Pulmonary artery endothelial cell (primary cell): ENCODE measurements at places on chromosomes 3 and 15.

GRCh38 chr15:96200357-96200967, 130.0 kb upstream of the NR2F2 start:
- DNase-seq = no peak

DNA sequence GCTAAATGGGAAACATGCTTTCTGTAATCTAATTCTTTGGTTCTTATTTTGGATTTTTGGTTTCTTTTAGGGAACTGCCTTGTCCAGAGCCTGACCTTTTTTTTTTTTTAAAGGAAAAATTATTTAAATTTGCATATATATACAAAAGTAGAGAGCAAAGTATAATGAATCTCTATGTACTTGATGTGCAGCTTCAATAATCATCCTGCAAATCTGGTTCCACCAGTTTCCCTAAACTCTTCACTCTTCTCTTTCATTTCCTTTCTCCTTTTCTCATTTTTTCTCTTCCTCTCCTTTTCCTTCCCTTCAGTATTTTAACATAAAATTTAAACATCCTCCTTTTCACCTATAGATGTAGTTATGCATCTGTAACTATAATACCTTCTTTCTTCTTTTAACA, 82.5 kb downstream of the USP13 start:
- DNase-seq = no peak

DNA sequence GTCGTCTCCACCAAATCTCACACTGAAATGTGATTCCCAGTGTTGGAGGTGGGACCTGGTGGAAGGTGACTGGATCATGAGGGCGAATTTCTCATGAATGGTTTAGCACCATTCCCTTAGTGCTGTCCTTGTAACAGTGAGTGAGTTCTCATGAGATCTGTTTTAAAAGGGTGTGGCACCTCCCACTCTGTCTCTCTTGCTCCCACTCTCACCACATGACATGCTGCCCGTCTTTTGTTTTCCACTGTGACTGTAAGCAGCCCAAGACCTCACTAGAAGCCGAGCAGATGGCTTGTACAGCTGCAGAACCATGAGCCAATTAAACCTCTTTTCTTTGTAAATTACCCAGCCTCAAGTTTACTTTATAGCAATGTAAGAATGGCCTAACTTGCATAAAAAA, 21.2 kb downstream of the RAD18 start:
- no peak for DNase-seq

DNA sequence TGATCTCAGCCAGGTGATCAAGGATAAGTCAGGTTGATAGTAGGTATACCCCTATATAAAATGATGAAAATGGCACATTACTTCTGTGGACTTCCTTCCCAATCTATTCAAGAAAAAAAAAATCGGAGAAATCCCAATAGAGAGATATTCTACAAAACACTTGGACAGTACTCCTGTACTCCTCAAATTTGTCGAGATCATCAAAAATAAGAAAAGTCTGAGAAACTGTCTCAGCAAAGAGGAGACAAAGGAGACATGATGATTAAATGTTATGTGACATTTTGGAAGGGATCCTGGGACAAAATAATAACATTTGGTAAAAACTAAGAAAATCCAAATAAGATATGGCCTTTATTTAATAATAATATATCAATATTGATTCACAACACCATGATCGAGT, 94.6 kb downstream of the DCLK3 start:
- DNase-seq = no peak

GRCh38 chr3:51393564-51393963, 2.5 kb downstream of the RBM15B start:
- no peak for DNase-seq

DNA sequence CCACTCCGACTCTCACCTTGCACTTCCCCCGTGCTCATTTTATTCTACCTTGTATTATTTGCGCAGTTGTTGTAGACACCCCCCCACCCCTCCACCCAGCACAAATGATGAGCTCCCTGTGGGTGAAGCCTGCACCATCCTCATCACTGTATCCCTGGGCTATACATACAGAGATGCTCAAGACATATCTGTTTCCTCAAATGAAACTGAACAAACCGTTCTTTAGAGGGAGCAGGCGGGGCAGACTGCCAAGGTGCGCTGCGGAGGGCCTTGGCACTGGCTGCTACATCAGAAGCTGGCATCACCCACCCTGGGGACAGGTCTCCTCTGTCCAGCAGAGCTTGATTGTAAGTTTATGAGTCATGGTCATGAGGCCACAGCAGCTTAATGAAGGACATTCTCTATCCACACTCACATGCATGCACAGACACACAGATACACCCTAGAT, 29.0 kb downstream of the ADCY5 start:
- DNase-seq = no peak

DNA sequence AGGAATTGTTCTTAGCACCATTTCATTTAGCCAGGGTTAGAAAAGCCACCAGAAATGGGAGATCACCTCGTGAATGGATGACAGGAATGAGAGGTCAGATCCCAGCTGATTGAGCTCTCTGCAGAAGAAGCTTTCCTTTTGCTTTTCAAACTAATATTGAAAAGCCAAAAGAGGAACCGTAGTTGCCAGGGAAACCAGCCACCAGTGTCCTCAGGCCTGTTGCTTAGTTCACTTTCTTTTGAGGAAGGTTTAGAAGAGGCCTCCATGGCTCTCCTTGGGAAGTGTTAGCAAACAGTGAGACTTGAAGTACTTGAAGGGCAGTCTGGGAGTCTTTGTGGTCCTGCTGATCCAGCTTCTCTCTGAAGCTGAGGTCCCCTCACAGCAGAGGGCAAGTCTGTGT, 7.4 kb upstream of the CCK start:
- DNase-seq = no peak

- DNase-seq = peak; percentile 8
Measured at GRCh38 chr15:83380682-83381081, 66.5 kb upstream of the SH3GL3 start.

GRCh38 chr3:188686324-188686723, 485.4 kb upstream of the TPRG1 start:
- no peak for DNase-seq

GRCh38 chr3:151219056-151219455, 16.0 kb upstream of the GPR171 start:
- DNase-seq = no peak

- DNase-seq = no peak
Measured at GRCh38 chr3:88385090-88385489, 235.3 kb downstream of the C3orf38 start.

GRCh38 chr15:33168444-33168843, 26.1 kb downstream of the FMN1 start:
- no peak for DNase-seq

DNA sequence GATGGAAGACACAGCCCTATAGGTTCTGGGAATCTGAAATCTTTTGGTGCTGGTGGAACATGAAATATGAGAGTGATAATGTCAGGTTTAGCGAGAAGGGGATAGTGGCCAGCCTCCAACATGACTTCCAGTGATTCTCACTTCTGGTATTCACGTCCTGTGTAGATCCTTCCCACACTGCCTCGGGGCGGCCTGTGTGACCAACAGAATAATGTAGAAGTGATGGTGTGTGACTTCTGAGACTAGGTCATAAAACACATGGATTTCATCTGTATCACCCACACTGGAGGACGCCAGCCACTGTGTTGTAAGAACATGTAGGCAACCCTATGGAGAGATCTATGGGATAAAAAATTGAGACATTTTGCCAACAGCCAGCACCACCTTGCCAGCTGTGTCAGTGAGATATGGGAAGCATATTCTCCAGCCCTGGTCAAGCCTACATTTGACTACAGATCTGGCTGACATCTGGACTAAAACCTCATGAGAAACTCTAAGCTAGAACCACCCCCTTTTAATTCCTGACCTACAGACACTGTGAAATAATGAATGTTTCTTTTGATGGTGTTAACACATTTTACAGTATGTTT, 25.5 kb upstream of the NUDT16 start:
- DNase-seq = no peak

DNA sequence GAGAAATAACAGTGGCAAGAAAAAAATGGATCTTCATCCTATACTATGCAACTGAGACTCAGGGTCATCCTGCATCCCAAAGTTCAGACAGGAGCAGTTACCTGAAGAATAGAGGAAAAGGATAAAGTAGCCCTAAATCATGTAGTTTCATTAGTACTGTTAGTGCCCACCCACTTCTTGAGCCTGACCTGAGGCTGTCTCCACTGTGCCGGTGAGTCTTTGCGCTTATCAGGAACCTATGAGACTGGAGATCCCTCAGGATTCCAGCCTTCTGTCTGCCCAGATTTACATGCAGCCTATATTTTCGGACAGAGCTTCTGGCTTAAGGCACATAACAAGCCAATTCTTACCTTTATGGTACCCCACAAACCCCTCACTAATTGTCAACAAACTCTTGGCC, 791.6 kb downstream of the ROBO1 start:
- no peak for DNase-seq
